Coronary artery (tissue), 2 donors: ENCODE measurements at places on chromosomes 13 and 19.

DNA sequence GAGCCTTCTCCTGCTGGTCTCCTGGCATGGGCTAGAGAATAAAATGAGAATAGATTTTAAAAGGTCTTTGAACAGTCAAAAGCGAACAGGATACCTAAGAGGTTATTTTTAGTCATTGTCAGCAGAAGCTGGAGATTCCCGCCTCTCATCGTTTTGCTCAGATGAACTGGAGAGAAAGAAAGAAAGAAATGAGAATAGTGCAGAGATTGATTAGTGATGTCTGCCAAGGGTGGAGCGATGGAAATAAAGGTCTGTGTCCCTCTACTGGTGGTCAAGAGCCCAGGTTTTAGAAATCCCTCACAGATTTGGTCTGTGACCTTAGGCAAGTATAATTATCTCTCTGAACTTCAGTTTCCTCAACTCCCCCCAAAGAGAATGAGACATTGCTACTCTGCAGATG, 5.3 kb downstream of the NCAN start:
- DNase-seq: no peak

- DNase-seq: peak; percentile 99
Measured at GRCh38 chr19:16381756-16382401, 57.3 kb downstream of the KLF2 start.

- DNase-seq: no peak
Measured at GRCh38 chr13:24178847-24179485, 18.4 kb downstream of the SPATA13 start.

DNA sequence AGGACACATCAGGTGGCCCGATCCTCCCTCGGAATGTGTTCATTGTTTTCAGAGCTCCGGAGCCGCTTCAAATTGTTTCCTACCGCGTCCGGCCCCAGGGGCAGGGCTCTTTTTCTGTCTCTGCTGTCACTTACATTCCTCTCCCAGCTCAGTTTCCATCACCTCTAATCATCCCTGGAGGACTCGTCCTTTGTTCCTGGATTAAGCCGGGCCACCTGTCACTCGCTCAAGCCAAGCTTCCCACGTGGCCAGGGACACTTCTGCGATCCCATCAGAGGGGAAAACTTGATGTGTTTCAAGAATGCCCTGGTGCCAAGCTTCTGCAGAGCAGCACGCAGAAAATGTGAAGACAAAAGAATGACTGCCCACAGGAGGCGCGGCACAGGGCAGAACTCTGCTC, 13.5 kb downstream of the IL17D start:
- no peak for DNase-seq

DNA sequence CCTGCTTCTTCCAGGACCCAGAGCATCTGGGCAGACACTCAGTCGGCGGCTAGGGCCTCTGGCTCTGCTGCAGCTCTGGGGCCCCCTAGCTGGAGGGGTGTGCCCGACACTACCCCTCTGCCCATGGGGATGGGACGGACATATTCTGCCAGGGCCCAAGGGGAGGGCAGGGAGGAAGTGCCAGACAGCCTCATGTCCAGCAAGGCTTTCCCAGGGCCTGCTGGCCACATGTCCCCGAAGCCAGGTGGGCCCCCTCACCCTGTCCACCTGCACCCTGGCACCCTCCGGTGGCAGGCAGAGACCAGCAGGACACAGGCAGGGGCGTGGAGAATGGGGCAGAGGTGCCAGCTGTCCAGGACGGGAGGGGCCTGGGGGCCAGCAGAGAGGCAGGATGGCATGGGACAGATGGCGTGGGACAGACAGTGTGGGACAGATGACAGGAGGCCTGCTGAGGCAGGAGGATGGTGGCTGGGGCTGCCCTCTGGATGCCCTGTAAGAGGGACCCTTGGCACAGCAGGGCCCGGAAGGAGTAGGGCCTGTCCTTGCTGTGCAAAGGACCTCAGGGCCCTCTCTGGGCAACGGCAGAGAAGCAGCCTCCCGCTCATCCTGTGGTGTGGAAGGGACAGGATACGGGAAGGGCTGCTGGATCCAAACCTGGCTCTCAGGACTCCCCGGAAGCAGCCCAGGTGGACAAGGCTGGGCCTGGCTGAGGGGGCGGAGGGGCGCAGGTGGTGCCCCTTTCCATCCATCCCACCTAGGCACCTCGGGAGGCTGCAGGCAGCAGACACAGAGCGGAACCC, 29.1 kb downstream of the CEBPG start:
- DNase-seq: no peak
